Activated naive CD4-positive, alpha-beta T cell treated with anti-CD3 and anti-CD28 coated beads, Interleukin-2, amount 50 U/mL, for 72 hours (primary cell): ENCODE measurements at places on chromosomes 13 and 19. TPM values are rescaled to one million over a fixed set of nuclear protein-coding genes. Genes with fewer than 3 reads are reported as not detected.

DNA sequence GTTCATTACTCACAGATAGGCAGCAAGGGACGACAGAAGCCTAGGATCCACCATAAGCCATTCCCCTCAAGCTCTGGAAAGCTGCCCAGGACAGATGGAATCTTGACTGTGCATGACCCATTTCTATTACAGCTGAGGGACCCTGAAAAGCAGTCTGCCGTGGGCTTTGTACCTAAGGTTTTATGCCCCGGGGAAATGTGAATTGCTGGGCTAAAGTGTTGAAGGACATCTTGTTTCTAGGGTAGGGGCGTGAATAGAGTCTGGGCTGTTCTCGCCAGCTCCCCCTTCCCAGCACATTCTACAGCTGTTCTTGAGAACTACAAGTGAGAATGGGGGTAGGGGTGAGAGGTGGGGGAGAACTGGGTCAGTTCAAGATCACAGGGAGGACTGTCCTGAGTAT lies 53.6 kb upstream of the TMTC4 start:
- DNase-seq: no peak

GRCh38 chr13:112838038-112838841 lies 130.8 kb upstream of the MCF2L start:
- DNase-seq: no peak

Gene GSX1
- total RNA-seq: not detected

Gene KLK14
- total RNA-seq: 0.80 TPM

DNA sequence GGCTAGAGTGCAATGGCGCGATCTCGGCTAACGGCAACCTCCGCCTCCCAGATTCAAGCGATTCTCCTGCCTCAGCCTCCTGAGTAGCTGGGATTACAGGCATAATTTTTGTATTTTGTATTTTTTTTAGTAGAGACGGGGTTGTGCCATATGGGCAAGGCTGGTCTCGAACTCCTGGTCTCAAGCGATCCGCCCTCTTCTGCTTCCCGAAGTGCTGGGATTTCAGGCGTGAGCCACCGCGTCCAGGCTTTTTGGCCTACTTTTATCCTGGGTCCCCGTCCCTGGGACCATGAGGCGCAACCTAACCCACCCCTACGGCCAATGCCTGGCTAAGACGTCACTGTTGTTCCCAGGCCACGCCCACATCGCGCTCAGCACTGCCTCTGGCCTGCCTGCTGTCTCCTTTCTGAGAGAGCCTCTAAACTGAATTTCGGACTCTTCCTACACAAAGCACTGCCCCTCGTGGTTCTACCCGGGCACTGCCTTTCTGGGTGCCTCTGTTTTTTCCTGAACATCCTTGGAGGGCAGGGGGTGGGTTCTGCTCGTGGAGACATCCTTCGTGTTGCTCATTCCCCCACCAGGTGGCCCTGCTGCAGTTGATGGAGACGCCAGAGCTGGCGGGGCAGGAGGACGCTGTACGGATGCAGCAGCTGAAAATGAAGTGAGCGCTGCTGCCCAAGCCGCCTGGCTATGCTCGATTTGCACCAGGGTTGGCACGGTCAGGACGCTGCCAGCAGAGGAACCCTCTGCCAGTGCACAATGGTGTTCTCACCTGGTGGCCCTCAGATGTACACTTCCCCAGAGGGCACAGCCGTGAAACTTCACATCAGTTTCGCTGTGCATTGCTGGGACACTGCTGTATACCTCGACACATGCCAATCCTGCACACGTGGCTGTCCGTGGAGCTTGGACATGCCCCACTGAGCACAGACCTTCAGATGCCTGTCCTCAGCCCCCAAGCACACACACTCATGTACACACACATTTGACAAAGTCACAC lies 2.0 kb downstream of the REX1BD start:
- no peak for DNase-seq

Gene SIGLEC8
- not detected for total RNA-seq

Gene PRX
- 1.6 TPM for total RNA-seq

DNA sequence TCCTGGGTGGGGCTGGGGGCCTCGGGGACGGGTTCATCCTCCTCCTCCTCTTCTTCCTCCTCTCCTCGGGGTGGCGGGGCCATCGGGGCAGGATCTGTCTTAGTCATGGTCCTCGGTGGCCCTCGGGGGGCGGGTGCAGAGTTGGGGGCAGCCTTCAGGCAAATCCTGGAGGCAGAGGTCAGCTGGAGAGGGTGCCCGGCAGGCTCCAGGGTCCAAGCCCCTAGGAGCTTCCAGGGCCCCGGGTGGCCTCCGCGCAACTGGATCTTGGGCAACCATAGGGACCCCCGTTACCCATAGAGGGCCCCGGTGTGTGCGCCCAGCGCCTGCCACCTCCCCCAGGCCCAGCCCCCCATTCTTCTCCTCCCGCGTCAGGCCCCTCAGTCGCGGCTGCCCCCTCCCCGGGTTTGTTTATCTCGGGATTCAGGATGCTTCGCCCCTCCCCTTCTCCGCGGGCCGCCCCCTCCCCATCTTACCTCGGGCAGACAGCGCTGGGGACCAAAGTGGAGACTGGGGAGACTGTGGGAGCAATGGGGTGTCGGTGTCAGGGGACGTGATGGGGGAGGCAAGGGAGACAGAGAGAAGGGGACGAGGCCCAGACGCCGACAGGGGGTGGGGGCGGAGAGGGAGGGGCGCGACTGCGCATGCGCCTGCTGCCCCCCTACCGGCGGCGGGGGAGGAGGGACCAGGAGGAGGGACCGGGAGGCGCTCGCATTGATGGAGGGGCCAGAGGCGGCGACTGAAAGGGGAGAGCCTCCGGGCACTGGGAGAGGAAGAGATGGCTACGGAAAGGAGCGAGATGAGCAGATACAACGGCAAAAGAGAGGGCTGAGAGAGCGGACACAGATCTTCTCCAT lies at the start of gene CLIP3:
CLIP3 (minus strand) TSS at position 623 of the 854 bp plus-strand sequence; CDS start at position 107, 516 bp downstream.
- no peak for DNase-seq

DNA sequence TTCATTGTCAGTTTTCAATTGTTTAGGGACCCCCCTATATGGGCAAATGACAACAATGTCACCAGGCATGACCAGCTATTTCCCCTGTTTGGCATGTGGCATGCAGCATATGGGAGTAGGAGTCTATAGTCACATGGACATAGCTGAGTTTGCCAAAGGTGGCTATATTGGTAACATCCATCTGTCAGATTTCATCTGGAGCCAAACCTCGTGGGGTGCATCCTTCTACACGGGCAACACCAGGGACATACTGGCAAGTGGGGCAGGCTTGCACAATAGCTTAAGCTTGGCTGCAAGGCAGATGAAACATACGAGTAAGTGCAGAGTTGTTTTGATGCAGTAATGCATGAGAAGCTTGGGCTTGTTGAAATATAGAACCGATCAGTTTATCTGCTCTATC lies 24.5 kb upstream of the ZNF816 start:
- no peak for DNase-seq

DNA sequence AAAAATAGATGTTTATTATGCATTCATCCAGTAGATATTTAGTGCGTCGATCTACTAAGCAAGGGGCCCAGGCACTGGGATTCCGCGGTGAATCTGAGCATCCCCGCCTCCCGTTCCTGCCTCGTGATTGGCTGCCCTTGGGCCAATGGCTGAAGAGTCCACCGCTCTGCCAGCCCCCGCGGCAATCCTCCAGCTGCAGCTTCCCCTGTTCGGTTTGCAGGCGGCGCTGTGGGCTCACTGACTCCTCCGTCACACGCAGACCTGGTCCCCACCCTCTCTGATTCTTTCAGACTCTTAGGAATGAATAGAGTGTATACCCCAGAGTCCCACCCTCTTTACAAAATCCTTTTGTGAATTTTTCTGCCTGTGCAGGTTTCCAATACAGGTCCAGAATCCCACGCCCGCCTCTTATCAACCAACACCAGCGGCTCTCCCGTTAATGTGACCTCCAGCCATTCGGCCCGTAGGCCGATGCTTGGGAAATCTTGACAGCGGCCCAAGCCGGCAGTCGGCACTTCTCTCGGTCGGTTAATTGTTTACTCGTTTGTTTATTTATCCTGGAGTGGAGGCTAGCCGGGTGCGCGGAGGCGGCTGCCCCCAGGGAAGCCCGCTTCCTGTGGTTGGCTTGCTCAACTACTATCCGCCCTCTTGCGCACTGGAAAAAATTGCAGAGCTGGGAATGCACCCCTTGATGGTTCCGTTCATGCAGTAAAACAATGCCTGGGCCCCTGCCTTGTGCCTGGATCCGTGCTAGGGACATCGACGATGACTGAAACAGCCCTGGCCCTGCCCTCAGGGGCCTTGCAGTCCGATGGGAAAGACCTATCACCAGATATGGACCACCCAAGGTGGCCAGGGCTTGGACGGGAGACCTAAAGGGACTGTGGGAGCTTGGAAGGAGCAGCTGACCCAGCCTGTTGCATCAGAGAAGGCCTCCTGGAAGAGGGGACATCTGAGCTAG lies 4.5 kb upstream of the ARHGAP35 start:
- DNase-seq: peak; percentile 90

GRCh38 chr19:34363094-34363493 lies 1.9 kb upstream of the GPI start:
- DNase-seq: no peak

Gene ZNF285
- 2.4 TPM for total RNA-seq

Gene DNAJC3
- total RNA-seq: 12.8 TPM

DNA sequence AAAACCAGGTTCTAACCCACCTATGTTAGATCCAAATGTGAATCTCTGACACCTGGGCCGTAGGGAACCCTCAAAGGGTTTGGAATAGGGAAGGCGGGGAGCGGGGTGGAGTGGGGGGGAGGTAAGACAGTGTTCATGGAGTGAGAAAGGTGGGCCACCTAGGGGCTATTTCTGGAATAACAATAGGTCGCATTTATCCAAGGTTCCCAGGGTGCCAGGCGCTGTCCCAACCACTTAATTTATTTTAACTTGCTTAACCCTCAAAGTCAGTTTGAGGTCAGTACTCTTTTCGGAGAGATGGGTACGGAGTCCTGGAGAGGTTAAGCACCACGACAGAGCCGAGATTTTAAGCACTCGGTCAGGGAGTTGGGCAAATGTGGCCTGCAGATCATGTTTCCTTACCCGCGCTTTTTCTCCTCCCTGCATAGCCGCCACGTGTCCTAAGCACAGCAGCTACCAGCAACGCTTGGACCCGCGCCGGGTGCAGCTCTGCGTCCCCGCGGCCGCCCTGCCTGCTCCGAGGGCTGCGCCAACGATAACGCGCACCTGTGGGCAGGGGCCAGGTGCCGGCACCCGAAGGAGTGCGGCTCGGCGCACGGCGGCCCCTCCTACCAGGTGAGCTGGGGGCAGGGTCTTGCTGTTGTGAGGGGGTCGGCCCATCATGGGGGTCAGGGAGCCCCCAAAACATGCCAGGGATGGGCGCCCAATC lies 25.0 kb upstream of the FXYD3 start:
- DNase-seq: no peak

Gene IRGC
- not detected for total RNA-seq

Gene TECR
- total RNA-seq: 118 TPM

- no peak for DNase-seq
Observed at GRCh38 chr13:97757807-97758206, 195.7 kb upstream of the IPO5 start.

DNA sequence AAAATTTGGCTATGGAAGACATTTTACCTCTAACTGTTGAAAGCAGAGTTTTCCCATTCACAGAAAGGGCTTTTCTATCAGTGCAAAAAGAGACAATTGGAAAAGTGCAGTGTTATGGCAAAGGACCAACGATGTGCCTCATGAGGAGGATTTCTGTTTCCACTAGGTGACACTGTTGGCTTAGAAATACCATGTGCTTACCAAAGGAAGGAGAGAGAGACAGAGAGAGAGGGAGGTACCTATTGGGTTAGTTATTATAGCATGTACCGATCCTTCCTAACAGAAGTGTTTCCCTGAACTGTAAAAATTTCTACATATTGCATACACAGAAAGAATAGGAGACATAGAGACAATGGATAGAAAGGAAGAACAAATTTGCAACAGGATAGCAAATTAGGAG lies 23.9 kb upstream of the PSG4 start:
- no peak for DNase-seq

GRCh38 chr13:113178070-113178895 lies 19.8 kb downstream of the PROZ start:
- DNase-seq: no peak

DNA sequence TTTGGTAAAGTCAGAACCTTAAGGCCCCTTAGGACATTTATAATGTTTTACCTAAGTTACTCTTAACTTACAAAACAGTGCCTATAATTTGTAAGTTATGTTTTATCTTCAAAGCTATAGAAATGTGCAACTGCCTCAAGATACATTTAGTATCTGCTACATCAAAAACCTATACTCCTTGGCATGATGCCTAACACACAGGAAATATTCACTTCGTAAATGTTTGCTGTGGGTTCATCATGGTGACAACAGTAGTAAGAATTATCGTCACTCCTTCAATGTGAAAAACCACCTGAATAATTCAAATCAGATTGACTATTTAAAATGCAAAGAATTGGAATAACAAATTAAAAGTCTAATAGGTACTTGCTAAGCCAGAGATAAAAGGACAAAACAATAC lies 184.1 kb downstream of the DIAPH3 start:
- no peak for DNase-seq

DNA sequence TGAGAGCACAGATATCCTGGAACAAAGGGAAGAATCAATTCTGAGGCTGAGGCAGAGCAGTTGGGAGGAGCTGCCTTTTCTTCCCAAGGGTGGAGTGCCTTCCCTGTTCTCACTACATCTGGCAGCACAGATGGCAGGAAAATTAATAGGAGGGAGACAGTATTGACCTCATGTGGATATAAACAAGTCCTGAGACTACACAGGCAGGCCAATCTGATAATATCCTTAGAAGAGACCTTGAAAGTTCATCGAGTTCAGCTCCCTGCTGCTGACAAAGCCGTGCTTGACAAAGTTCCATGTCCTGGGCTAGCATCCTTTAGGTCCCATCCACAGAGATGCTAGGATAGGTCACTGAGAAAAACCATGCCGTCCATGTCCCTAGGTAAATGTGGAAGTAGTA lies 1451.5 kb downstream of the EFNB2 start:
- no peak for DNase-seq

DNA sequence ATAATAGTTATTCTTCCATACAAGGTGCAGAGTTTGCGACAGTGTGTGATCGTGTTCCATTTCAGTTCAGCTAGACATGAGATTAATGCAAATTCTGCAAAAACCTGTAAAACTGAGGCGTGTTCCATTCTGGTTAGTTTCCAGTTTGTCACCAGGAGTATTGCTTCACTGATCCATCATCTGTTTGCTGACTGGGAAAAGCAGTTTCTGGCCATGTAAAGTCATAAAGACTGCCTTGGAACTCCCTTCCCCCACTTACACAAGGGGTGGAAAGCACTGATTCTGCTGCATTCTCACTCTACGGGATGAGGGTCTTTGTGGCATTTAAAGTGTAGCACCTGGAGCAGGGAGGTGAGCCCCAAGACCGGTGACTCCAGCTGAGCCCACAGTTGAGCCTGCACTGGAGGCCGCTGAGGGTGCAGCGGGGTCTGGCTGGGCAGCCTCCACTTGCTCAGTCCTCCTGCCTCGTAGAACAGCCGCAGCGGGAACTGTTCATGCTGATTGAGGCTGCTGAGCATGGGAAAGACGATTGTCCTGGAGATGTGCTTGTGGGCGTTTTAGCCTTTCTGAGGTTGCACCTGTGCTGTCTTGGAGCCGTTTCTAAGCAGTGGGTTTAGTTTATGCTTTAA lies 2.0 kb downstream of the ZNF57 start:
- no peak for DNase-seq
